ENCODE measurements at places on chromosomes 3 and 15.

GRCh38 chr15:70034141-70034540 is 63.6 kb downstream of the TLE3 start:
- no peak for DNase-seq

- no peak for DNase-seq
These were observed 136.9 kb downstream of the FRMD5 start for GRCh38 chr15:44058126-44058525.

GRCh38 chr3:143122608-143123352 is 3.2 kb downstream of the CHST2 start:
- DNase-seq, result no peak

GRCh38 chr3:10251006-10251405 is 2.7 kb downstream of the TATDN2 start:
- DNase-seq, result no peak

DNA sequence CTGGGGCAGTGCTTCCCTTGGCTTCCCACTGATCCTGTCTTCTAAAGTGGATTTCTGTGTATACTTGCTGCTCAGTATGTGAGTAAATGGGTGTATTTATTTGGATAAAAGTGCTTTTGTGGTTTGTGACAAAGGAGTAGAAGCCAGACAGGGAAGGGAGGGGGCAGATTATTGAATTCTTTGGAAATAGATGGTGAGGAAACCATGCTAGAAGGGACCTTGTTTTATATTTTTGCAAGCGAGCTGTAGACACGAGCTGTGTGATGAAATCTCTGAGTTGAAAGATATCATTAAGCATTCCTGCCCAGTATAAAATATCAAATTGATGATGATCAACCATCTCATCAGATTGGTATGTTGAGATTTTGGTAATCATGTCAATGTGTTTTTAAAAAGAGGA is 68.9 kb downstream of the DUT start:
- no peak for DNase-seq

DNA sequence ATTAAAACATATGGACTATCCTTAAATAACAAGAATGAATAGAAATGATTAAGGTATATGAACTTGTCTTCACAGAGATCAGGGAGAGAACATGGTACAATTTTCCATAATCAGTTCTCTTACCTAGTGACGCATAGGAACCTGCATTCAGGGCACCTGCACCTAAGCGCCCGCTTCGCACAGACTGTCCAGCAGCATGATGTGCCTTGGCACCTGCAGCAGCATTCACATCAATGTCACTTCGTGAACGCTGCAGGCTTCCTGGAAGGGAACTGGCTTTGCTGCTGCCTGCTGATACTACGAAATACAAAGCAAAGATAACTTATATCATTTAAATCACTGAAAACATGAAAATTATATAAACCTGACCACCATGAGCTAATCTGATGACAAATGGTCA is 115.2 kb downstream of the CLASP2 start:
- DNase-seq, result no peak

GRCh38 chr15:99454941-99455788 is 110.6 kb upstream of the MEF2A start:
- DNase-seq, result peak; percentile 98

DNA sequence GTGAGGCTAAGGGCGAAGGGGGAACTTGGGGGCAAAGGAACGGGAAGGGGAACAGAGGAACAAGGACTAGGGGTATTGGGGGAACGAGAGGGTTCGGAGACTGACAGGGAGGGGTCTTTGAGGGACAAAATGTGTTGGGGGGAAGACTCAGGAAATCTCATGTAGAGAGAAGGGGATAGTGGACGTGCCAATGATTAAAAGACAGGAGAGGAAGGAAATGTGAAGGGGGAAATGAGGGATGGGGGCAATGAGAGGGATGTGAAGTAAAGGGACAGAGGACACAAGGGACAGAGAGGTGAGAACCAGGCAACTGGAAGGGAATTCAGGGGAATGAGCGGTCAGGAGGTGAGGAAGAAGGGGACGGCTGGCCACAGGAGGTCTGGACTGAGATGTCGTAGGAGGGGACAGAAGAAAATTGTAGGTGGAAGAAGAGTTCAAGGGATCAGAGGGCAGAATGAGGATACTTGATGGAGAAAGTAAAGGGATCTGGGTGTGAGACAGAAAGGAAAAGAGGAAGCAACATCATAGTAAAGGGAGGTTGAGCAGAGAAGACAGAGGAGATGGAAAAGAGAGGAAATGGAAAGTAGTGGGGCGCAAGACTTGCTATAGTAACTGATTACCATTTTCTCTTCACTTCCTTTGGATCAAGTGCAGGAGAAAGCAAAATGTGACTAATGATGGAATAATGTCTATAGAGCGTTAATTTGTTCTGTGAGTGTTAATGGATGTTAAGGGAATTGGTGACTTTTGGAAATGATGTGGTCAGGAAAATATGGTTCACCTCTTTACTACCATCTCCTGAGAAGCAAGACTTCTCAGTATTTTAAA is 749 bp downstream of the RAB8B start:
- DNase-seq, result peak; percentile 51

- peak; percentile 82 for DNase-seq
These were observed 59.6 kb upstream of the TSC22D2 start for GRCh38 chr3:150348500-150348899.

GRCh38 chr3:38655708-38656300 is 6.3 kb upstream of the SCN5A start:
- DNase-seq, result no peak

GRCh38 chr15:41933326-41933725 is 39.0 kb downstream of the EHD4 start:
- DNase-seq, result no peak

GRCh38 chr15:69697916-69698315 is 245.3 kb downstream of the RPLP1 start:
- DNase-seq, result no peak

- no peak for DNase-seq
These were observed 75.7 kb downstream of the GMPS start for GRCh38 chr3:155946178-155946577.

DNA sequence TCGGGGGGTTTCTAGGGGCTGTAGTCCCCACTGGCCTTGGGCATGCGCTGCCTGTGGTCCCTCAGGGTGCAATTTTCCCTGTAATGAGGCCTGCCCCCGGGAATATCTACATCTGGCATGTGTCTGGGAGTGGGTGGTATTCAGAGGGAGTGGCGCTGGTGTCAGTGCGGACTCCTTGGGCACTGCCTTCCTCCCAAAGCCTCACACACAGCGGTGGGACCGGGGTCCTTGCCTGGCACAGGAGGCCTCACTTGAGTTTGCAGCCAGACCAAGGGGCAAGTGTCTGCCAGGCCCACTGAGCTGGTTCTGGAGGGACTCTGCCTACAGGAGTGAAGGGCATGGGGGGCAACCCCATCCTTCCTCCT is 53.5 kb upstream of the PCSK6 start:
- DNase-seq, result no peak

GRCh38 chr3:81760924-81761903 is at the start of gene GBE1:
Gene GBE1 (minus strand): TSS chr3:81761645. CDS start chr3:81761517, 128 bp downstream.
- DNase-seq, result peak; percentile 98

DNA sequence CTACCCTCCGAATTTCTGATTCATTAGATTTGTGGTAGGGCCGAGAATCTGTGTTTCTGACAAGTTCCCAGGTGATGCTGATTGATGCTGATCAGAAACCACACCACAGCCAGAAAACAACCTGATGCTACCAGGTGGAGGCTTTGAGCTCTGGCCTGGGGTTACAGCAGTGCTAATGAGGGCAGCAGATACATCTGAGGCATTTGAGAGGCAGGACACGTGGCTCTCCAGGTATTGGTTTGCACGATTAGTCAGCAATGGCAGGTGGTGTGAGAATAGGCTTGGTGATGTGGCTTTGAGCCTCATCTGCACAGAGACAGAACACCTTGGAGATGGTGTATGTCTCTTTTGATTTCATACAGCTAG is 78.8 kb upstream of the THBS1 start:
- no peak for DNase-seq

DNA sequence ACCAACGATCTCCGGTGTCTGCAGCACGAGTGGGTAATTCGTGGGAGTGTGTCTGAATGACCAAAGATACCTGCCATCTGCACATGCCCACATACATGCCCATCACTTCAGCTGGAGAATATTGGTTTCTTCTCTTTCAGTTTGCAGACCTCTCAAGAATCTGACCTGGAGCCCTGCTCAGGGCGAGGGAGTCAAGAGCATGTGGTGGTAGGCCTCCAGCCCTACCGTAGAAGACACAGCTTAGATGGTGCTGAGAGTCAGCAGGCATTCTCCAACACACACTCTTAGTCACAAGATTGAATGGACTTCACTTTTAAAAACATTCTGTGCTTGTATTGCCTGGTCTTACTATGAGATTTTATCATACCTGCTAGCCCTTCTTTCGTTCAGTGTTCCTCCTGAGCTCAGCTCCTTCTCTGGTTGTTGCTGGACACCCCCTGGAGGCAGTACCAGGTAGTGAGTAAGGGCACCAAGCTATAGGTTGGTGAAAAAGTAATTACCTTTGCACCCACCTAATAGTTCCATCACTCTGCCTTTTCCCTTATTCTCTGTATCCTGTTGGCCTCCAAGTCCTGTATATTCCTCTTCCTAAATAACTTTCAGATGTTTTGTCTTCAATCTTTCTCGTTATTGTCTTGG is 252.0 kb downstream of the CACNA2D3 start:
- no peak for DNase-seq

- no peak for DNase-seq
These were observed 18.8 kb upstream of the GOLGA8J start for GRCh38 chr15:30063835-30064546.

DNA sequence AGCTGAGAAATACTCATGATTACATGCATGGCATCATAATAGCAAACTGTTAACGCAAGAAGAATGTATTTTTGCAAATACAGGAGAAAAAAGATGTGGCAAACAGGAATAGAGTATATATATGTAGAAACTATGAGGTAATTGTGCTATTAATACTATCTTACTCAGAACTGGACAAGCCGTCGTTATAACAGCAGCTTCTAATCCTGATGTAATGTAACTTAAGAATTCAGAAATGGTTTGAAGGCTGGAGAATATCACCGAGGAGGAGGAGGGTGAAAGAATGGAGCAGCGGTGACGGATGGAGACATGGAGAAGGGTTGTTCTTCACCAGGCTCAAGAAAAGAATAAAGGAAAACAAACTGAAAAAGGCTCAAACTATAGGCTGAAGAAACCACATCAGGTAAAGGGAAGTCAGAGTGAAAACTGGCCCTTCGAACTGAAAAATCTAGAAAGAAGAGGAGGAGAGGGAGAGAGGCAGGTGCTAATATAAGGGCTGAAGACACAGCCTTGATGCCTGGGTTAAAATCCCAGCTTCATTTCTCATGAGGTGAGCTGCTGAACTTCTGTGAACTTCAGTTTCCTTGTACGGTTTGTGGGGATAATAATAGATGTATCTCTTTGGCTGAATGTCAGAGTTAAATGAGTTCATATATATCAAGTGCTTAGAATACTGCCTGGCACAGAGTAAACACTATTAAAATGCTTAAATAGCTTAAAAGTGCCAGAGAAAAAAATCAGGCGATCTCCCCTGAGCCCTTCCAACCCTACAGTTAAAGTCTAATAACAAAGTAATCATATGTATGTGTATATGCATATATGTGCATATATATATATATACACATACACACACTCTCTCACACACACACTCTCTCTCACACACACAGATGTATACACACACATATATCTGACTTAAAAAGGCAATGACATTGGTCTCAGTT is 43.9 kb downstream of the GOLIM4 start:
- DNase-seq, result no peak

DNA sequence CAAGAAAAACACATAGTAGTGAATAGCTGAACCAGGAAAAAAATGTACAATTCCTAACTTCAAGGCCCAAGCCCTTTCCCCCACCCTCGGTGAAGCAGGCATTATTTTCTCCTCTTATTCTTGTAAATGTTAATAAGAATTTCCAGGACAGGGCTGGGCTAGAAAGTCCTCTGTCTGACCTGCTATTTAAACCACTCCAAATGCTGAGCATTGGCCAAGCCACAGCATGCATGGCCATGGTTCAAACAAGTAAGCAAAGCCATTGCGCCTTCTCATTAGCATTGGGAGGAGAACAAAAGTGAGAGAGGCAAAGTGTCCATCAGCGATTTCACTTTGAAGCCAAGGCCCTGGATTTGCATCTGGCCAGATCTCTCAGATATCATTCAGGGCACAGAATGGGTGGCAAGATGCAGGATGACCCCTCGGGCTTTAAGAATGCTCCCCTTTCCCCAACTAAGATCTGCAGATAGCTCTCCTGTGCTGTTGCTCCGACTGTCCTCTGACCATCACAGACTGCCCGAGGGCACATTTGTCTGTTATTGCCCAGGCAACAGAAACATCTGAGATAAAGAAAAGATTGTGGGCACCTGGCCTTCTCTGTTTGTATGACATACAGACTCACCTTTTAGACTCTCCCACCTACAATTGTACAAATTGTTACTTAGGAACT is 46.3 kb downstream of the CEMIP start:
- DNase-seq, result no peak

DNA sequence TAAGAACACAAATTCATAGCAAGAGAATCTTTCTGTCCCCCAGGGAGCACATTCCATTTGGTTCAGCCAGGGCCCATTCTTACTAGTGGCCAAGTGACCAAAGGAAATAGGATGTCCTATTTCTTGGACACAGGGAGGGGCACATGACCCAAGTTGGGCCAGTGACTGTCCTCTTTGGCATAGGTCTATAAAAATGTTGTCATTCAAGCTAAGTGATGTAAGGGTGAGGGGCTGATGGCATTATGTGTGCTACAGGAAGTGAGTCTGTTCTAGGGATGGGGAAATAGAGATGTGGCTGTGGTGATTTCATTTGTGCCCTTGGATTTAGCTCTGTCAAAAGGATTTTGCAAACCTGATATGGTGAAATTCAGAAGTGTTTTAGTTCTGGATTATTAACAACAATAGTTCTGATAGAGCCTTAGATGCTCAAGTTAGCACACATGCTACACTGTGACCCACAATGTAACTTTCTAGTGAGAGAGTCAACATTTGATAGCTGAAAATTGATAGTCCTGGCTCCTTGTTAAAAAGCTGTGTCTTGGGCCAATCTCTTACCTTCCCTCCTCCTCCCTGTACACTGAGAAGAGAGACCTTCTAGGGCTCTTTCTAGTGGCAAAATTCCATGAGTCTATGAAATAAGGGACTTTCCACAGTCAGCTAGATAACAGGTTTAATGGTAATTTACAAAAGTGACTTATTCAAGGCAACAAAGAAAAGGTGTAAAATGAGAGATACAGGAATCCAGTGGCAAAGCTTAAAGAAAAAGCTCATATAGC is 117.2 kb downstream of the THRB start:
- DNase-seq, result peak; percentile 70

DNA sequence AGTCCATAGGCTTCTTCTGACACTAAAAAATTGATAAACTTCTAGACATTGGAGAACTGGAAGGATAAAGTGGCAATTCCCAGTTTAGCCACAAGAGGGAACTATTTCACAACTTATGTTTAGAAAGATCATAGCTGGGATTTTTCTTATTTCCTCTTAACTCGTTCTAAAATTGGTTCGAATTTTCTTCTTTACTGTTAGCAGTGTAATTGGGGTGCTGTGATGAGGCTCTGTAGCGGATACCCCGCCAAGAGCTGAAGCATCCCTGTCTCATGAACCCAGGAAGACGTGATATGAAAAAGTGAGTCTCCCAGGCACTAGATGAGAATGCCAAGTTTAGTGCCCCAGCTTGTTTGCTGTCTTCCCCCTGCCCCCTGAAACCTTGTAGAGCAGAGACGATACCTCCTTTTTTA is 85.1 kb downstream of the PDCD6IP start:
- no peak for DNase-seq
